ENCODE measurements at places on chromosomes 7 and 10.

- no peak for DNase-seq
Observed at GRCh38 chr7:130593033-130593432, 75.5 kb downstream of the COPG2 start.

DNA sequence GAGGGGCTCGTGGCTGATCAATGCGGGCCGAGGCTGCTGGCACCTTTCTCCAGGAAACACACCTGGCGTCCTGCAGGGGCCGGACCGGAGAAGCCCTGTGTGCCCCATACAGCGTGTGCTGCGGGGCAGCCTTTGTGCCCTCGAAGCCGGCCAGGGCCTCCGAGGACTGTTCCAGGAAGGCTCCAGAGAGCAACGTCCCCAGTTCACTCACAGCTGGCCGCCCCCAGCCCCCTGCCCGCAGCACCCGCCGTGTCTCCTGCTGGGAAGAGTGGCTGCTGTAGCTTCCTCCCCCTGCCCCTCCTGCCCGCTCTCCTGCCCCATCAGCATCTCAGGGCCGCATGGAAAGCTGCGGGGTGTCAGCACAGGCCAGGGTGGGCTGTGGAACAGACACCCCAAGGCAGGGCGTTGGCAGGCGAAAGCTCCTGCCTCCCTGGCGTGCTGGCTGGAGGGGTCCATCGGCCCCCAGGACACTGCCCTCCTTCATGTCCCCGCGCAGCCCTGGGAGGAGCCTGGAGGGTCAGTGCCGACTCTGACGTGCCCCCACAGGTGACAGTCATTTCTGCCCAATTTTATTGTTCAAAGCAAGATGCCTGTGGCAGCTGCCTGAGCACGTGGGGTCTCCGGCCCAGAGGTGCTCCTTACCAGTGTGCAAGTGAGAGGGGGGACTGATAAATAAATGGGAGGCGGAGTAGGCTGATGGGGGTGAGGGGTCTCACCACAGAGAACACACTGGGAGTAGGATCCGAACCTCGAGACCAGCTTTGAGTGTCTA, 95.8 kb upstream of the DIP2C start:
- DNase-seq, result no peak

DNA sequence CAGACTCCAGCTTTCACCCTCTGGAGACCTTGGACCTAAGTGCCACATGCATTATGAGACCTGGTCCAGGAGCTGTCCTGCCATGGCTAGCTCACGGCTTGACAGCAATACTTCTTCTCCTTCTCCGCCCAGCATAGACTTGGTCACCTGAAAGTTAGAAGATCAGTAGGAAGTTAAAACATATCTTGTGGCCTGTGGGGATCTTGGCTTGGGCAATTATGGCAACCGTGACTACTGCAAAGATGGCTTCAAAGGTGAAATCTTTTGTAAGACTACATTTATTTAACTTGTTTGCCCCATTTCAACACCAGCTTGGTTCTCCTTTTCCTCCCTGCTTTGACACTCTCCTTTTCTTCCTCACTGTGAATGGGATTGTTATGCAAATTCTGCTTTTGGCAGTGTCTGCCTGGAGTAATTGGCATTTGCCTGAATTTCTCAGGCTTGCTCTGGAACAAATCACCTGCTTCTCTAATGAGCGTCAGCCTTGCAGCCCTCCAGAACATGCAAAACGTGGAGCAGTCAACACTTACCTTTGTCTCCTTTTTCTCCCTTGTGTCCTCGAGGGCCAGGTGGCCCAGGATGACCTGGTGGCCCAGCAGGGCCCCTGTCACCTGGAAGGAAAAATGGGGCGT, 53.4 kb downstream of the COL17A1 start:
- DNase-seq, result no peak

- no peak for DNase-seq
Observed at GRCh38 chr10:69215405-69216171, 4.5 kb upstream of the HKDC1 start.

- no peak for DNase-seq
Observed at GRCh38 chr7:71480791-71481190, 348.8 kb downstream of the GALNT17 start.

- no peak for DNase-seq
Observed at GRCh38 chr10:116287906-116288501, 15.0 kb upstream of the GFRA1 start.

DNA sequence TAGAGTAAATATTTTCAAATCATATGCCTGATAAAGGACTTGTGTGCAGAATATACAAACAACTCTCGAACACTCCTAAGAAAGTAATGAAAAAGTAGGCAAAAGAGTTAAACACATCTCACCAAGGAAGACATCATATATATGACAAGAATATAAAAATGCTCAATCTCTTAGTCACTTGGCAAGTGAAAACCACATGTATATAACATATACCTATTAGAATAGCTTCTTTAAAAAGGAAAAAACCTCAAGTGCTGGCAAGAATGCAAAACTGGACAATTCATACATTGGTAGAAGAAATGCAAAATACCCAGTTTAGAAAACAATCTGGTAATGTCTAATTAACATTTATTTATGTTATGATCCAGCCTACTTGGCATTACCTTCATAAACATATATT, 146.6 kb upstream of the DGKB start:
- no peak for DNase-seq

DNA sequence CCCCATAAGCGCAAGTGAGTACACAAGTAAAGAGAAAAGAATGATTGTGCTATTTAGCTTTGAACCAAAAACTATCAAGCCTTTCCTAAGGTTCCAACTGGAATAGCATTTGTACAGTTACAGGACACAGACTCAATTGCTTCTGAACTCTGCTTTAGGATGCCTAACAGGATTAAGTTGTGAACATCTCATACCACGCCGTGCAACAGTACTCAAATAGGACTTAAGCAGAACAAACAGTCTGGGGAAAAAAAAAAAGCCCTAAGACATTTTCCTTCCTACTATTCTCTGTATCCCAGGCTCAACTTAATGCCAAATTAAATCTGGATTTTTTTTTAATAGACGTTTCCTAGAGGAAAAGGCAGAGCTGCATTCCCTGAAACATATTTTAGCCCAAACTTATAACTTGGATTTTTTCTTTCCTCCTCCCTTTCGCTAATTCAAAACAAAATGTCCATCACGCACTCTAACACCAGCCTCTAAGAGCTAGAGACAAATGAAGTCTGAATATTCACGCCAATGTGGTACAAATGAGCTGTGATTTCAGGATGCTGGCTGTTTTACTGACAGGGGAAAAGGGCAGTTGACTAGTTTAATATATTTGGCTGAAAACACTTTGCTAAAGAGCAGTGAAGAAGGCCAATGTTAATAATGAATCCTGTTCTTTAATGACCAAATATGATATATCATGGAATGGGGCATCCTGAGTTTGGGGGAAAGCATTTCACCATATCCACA, 68.6 kb downstream of the CALD1 start:
- no peak for DNase-seq

- DNase-seq, result no peak
Observed at GRCh38 chr7:107016312-107016711, 28.2 kb upstream of the PRKAR2B start.

- no peak for DNase-seq
Observed at GRCh38 chr10:116470768-116471415, 43.2 kb downstream of the PNLIPRP3 start.

DNA sequence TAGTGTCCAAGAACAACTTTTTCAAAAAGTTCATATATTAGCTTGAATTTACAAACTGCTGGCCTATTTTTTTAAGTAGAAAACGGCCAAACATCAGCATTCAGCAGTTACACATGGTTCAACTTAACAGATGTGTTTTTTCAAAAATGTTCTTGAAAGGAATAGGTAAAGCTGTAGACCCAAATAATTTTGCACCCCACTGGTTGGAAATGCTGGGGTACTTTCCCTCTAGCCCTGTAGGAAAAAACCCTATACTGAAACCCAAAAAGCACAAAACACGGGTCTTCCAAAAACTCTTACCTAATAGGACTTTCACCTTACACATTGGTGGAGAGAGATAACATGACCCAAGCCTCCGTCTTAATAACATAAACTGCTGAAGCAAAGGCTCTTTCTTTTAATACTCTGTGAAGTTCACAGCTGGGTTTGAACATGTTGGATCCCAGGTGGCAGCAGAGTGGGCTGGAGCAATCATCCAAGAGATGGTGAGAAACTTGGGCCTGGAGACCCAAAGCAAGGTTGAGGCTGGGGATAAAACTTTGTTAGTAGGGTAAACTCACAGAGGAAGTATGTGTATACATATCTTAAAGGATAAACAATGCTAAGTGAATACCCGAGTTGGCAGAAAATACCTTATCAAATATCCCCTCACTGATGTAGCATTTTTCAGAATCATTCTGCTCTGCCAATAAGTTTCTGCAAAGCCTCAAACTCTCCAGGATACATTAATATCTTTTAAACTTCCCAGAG, 629 bp upstream of the DNAJC9 start:
- DNase-seq, result no peak

GRCh38 chr7:91342346-91342745, 78.1 kb downstream of the FZD1 start:
- no peak for DNase-seq

DNA sequence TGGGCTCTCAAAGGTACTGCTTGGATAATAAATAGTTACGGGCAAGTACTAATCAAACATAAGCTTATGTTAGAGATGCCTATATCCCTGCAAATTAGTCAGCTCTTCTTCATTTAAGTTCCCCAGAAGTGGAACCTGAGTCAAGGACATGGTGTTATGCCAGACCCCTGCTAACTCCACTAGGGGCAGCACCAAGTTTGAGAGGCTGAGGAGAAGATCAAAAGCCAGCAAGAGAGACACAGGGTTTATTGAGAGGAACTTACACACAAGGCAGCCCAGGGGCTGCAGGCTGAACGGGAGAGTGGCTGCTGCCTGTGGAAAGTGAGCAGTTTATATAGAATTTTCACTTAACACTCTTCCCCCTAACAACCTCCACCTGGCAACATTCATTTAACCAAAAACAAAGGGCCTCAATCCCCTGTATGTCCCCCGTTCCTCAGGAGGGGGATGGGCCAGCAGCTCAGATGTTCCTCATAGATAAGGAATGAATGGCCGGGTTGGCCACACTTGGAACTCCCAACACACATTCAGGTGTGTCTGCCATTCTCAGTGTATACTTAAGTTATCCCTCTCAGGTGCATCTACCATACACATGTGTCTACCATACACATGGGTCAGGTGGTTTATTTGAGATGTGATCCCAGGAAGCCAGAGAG, 62.6 kb upstream of the GHITM start:
- no peak for DNase-seq

GRCh38 chr7:50436133-50436806, 13.9 kb downstream of the FIGNL1 start:
- DNase-seq, result no peak

DNA sequence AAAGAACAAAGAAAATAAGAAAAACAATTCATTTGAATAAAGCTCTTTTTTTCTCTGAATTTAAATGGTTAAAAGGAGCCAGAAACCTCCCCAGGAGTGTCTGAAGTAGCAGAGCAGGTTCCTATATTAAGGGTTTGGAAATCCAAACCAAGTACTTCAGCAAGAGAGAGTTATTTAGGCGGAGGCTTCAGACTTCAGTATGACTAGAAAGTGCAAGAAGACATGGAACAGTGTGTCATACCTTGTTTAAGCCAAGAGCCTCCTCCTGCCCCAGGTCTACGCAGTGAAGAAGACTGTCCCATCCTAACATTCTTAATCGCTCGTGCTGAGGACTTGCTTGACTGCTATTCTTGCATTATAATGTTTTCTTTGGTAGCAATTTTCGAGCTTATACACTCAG, 51.3 kb downstream of the ODAD2 start:
- DNase-seq, result no peak

- no peak for DNase-seq
Observed at GRCh38 chr10:96740579-96741281, 20.4 kb upstream of the PIK3AP1 start.

DNA sequence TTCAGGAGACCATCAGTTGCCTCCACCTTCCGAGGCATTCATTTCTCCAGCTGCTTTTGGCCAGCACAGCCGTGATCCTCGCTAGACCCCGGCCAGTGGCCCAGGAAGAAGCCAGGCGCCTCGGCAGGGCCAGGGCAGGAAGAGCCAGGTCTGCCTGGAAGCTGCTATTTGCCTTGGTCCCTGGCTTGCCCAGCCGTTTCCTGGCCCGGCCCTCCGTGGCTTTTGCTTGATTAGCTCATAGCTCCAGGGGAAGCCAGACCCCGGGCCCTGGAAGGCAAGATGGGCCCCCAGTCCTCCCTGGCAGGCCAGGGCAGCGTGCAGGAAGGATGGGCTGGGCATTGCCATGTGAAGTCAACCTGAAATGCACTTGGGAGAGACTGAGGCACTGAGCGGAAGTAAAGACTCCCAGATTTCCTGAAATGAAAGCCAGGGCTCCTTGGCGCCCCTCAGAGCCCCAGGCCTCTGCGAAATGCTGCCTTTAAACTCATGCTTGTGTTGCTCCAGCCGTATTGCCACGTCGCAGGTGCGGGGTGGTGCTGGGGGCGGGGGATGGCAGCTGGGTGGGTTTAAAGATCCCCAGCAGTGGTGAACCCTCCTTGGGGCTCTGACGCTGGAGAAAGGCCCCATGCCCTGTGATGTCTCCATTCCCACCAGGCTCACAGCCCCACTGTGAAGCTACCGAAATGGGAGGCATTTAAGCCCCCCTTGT, 160.6 kb downstream of the GRK5 start:
- DNase-seq, result no peak

DNA sequence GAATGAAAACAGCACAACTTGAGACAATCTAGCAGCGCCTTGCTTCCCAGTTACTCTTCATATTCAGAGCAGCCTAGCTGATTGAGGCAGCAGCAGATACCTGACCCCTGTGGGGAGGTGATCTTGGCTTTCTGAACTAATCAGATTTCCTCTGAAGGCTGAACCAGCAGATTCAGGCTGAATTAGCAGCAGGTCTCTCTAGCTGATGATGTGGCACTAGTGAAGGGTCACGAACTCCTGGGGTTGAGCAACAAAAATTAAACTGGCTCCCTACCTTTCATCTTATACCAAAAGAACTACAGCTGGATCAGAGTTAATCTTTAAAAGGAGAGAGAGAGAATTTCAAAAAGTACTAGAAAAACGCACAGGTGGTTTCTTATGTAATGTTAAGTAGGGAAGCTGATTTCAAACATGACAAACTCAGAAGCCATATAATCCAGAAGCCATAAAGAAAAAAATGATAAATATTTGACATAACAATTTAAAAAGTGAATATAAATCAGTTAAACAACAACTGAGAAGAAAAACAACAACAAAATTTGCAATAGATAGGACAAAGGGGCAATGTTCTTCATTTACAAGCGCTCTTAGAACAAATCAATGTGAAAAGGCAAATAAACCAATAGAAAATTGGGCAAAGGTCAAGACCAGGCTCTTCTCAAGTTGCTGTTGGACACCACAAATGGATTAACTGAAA, 13.5 kb downstream of the SLC25A13 start:
- DNase-seq, result no peak

- DNase-seq, result no peak
Observed at GRCh38 chr10:52864201-52865106, 91.9 kb upstream of the MBL2 start.

DNA sequence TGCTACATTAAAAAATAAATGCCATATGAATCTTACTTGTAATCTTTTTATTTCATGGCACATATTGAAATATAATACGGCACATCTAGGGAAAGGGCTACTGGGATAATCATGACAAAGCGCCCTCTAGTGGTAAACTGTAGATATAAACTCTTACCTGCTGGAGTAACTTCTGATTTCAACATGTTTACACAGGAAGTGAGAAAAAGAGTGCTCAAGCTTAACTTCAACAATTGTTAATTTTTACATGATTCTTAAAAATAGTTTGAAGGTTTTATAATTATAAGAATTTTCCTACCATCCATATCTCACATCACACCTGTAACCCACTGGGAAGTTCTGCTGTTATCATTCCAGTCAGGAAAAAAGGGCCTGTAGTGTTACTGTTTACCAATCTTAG, 2.0 kb upstream of the HEPACAM2 start:
- DNase-seq, result no peak

GRCh38 chr7:122676466-122676865, 22.5 kb downstream of the RNF133 start:
- no peak for DNase-seq

GRCh38 chr10:70585578-70586169, 16.9 kb downstream of the PRF1 start:
- no peak for DNase-seq
